WERI-Rb-1 (cell line): ENCODE measurements at places on chromosomes 4 and X.

DNA sequence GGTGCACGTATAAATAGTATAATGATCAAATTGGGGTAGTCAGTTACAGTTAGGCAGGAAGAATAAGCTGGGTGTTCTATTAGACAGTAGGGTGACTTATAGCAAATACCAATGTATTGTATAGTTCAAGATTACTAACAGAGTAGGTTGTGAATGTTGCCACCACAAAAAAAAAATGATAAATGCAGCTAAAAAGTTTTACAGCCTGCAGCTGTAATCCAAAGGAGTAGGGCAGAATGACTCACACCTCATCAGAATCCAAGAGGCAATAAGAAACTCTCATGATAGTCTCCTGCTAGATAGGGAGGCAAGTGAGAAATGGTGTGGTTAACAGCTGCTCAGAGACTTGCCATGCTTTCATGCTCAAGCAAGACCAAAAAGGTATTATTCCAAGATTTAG is 19.6 kb upstream of the TCEAL4 start:
- no peak for DNase-seq

- DNase-seq: no peak
These were observed 115.0 kb upstream of the NALF2 start for GRCh38 chrX:69389101-69389501.

- DNase-seq: peak; percentile 73
These were observed 1.7 kb upstream of the FGFRL1 start for GRCh38 chr4:1009542-1010394.

DNA sequence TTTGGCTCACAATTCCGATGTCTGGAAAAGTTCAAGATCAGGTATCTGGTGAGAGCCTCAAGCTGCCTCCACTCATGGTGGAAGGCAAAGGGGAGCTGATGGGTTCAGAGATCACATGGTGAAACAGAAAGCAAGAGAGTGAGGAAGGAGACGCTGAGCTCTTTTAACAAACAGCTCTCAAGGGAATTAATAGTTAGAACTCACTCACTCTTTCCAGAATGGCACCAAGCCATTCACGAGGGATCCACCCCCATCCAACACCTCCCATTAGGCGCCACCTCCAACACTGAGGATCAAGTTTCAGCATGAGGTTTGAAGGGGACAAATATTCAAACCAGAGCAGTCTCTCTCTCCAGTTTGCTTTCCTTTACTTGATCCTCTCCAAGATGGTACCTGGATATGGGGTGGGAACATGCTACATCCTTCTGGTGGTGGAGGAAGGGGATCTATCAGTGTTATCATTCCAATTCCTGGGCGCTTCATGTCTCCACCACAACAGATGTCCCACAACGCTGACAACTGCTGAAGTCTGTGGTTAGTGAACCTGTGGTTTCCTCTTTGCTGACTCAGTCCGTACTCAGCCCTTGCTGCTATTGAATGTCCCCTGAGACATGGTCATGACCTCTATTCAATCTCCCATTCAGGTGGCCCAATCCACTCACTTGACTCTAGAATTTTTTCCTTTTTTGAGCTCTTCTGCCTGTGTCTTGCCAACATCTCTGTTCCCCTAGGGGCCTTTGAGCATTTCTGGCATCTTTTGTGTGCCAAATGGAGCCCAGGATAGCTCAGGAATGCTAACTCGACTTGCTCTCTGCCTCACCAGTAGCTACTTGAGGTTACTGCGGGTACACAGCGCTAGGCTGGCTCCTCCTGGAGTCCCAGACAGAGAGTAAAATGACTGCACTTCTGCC is 395.2 kb downstream of the MID1IP1 start:
- DNase-seq: no peak

DNA sequence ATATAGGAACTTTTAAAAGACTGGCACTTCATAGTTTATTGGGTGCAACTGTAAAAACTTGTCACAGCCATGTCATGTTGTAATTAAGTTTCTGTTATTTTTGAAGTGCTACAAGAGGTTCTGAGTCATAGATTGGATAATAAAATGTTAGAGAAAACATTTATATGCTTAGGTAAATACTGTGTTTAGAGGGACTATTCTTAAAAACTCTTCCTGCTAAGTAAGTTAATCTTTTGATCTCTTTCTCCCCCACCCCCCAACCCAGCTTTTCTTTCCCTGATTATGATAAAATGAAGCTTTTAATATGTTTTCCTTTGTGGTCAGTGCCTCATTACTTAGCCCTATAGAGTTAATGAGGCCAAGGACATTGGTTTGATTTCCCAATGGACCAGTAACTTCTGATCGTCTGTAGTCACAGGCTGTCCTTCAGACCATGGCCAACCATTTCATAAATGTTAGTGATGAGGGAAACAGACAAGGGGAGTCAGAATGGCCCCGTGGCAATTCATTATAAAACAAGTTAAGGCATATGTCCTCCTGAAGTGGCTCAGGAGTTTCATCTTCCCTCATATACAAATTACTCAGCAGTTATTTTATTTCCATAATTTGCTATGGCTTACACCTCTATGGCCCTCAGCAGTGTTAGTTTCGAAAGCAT is 3.9 kb upstream of the PDLIM5 start:
- DNase-seq: no peak

DNA sequence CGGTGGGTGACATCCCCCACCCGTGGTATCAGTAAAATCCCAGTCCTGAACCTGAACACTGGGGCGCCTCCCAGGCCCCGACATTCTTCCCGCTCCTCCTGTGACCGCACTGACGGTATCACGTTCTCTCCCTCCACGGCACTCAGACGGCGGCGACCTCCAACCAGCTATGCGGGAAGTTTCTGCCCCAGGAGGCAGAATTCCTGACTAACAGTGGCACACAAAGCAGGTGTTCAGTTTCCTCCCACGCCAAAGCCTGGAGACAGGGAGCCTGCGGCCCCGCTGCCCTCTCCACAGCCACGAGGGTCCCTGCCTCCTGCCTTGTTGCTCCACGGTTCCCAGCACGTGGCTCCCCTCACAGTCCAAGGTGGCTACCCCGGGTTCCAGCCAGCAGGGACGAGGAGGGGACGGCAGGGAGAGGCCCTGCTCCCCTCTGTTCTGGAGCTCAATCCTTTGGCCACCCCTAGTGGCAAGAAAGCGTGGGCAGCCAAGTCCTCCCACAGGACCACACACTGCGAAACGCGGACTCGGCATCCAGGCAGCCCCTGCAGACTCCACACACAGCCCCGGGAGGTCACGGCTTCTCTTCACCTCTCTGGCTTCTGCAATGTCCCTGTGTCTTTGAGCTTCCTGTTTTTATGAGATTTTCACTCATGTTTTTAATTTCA is 15.2 kb downstream of the CTBP1 start:
- DNase-seq: no peak

DNA sequence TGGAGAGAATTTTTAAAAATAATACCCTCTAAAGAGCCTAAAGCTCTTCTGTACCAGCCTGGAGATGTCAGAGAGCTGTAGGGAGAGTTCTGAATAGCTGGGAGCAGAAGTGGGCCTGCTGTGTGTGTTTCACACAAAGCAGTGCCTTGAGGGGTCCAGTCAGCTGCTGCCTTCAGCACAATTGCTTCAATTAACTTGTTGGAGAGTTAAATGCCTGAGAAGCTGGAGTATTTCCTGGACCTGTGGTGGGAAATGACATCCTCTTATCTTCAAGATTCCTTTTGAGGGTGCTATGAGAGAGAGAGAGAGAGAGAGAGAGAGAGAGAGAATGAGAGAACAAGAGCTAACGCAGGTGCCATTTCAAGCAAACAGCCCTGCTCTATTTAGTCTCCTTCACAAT is 96.2 kb upstream of the IL1RAPL2 start:
- no peak for DNase-seq

- DNase-seq: peak; percentile 63
These were observed 848 bp upstream of the KCND1 start for GRCh38 chrX:48972220-48973164.

- DNase-seq: no peak
These were observed 40.4 kb downstream of the FOXR2 start for GRCh38 chrX:55663584-55663983.

DNA sequence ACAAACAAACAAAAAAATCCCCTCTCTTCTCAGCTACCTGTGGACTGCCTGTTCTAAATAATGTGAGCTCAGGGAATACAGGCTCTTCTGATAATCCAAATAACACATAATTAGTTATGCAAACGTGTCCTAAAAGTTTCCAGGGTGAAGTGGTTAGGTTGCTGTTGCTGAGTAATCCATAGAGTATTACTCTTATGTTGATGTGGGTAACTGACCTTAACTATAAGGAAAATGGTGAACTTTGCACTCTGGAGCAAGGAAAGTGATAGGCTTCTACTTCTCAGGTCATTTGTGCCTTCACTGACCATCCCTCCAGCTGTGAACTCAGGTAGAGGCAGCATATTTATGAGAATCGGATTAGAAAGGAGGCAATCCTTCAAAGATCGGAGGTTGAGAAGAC is 19.9 kb downstream of the MSN start:
- no peak for DNase-seq

DNA sequence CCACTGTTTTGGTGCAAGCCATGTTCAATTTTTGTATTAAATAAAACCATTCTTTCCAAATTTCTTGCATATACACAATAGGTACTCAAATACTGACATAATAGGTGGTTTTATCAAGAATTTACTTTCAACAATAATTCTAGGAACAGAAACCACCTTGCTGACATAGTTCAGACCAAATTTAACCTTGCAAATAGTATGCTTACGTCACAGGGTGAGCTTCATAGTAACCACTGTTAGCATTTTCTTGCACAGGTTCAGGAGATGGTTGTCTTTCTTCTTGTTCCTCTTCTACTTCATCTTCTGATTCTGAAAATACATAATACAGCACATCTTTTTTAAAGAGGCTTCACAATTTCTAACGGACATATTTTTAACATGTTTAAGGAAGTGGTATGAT is 17.6 kb downstream of the G3BP2 start:
- no peak for DNase-seq

GRCh38 chrX:134706138-134706537 is 47.9 kb upstream of the PLAC1 start:
- no peak for DNase-seq

GRCh38 chrX:120746153-120746552 is 116.3 kb upstream of the C1GALT1C1 start:
- DNase-seq: no peak

GRCh38 chr4:39326468-39326977 is 39.6 kb downstream of the RFC1 start:
- DNase-seq: no peak

- DNase-seq: no peak
These were observed 151.6 kb downstream of the SLIT2 start for GRCh38 chr4:20403290-20403689.

GRCh38 chr4:1928356-1929239 is 57.4 kb downstream of the NSD2 start:
- DNase-seq: no peak

- DNase-seq: no peak
These were observed 10.4 kb upstream of the SLC7A11 start for GRCh38 chr4:138252551-138252950.

DNA sequence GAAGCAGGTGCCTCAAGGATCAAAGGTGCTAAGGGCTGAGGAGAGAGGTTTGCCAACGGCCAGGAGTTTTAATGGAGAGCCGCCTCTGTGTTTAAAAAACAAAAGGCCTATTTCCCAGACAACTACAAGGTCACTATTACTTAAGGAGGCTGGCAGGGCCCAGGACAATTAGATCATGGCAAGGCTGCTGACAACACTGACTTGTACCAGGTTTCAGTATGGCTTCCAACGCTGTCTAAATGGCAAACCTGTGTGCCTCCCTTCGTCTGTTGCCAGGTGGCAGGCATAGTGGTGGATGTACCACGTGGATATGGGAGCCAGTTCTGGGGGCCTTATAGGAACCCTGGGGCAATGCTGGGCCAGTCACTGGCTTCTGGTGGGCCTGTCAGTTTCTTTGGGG is 41.0 kb downstream of the NSG1 start:
- DNase-seq: no peak

DNA sequence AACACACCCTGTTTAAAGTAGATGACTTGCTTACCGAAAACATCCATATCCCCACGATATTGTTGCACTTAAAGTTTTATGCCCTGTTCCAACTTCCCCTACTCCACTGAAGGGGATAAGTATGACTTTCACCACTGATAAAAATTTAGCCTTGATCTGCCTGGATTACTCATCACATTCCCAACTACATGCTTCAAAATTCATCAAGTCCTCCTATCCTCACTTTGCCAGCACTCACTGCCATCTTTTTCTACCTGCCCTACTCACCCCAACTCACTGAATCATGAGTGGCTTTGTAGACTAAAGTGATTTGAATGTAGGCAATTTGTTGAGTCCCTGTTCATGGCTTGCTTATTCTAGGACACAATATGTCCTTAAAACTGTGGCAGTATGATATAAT is 12.2 kb upstream of the GPRIN3 start:
- DNase-seq: no peak
